ENCODE measurements at places on chromosomes 13 and 19.

- DNase-seq: no peak
Measured at GRCh38 chr19:55352549-55353145, 1.9 kb downstream of the COX6B2 start.

GRCh38 chr19:33211794-33212435 lies 13.7 kb downstream of the SLC7A10 start:
- DNase-seq: no peak

- no peak for DNase-seq
Measured at GRCh38 chr13:77298426-77298825, 28.5 kb downstream of the MYCBP2 start.

DNA sequence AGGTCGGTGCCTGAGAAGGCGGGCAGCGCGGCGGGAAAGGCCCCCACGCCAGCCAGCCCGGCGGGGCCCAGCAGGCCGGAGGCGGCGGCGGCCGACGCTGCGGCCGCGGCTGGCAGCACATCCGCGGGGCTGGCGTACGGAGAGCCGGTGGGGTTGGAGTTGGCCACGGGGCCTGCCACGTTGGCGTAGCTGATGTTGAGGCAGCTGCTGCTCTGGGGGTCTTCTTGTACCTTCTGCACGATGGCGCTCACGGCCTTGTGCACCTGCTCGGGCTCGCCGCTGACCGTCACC lies 25.9 kb upstream of the NANOS2 start:
- no peak for DNase-seq

DNA sequence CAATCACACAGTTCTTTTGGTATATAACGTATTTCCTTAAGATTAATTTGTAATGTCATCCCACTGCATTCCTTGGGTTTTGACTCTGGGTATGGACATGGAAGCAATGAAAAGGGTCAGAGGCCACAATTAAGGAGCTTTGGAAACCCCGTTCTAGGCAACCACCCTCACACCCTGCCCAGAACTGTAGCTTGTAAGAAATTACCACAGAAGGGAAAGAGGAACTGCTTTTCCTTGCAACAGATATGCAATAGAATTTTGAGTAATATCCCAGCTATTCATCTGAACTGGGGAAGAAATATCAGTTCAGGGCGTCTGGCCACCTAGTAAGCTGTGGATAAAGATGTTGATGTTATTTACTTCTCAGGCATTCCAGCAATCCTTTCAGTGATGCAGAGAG lies 985 bp upstream of the CLC start:
- no peak for DNase-seq

DNA sequence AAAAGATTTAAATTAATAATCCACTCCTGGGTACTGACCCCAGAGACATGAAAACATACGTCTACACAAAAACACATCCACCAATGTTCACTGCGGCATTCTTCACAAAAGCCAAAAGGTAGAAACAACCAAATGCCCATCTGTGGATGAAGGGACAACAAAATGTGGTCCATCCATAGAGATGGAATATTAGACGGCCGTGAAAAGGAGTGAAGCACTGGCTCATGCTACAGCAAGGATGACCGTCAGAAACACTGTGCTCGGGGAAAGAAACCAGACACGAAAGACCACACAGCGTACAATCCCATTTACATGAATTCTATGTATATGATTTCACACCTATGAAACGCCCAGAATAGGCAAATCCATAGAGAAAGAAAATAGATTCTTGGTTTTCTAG lies 6.1 kb downstream of the RDH13 start:
- DNase-seq: no peak

DNA sequence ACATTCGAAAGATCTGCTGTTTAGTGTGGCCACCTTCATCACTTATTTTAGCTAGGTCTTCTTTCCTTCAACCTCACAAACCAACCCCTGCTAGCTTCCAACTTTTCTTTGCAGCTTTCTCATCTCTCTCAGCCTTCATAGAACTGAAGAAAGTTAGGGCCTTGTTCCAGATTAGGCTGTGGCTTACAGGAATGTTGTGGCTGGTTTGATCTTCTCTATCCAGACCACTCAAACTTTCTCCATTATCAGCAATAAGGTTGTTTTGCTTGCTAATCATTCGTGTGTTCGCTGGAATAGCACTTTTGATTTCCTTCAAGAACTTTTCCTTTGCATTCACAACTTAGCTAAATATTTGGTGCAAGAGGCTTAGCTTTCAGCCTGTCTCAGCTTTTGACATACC lies 44.7 kb downstream of the CARS2 start:
- DNase-seq: no peak

GRCh38 chr19:32858559-32858958 lies 11.0 kb downstream of the SLC7A9 start:
- no peak for DNase-seq

DNA sequence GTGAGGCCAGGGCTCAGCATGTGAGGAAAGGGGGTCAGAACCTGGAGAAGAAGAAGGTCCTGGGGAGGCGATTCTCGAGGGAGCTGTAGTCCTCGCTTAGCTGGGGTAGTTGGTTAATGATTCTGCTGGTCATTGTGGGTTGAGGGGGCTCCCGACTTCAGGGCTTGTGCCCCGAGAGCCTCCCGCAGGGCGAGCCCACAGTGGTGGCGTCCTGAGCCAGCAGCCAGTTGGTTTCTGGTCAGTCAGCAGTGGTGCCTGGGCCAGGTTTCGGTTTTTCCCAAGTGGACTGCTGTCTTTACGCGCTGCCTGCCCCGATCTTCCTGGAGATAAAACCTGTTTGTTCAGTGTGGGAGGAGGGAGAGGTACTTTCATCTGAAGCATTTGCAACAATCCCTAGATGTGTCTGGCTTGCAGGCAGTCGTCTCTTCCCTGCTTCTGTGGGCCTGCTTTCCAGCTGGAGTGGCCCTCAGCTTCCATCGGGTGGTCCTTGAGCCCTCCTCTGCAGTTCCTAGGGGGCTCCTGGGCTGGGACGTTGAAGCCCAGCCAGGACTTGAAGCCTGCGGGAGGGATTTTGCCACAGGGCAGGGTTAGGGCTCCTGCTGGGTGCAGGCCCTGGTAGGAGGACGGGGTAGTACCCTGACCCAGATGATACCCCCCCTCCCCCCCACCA lies 3.2 kb downstream of the PTBP1 start:
- DNase-seq: no peak

DNA sequence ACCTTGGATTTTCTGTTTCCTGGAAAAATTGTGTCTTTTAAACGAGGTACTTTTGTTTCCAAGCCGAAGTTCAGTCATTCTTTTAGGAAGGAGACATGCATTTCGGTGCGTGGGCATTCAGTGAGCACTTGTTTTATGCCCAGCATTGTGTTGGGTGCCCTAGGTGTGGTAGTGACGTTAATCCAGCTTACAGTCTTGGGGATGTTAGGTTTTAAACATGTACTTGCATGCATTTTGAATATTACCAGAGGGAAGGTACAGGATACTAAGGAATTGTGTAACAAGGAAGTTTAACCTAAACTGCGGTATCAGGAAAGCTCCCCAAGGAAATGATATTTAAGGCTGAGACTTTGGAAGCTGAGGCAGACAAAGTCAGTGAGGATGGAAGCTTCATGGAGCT lies 66.3 kb downstream of the ARHGAP35 start:
- peak; percentile 72 for DNase-seq

DNA sequence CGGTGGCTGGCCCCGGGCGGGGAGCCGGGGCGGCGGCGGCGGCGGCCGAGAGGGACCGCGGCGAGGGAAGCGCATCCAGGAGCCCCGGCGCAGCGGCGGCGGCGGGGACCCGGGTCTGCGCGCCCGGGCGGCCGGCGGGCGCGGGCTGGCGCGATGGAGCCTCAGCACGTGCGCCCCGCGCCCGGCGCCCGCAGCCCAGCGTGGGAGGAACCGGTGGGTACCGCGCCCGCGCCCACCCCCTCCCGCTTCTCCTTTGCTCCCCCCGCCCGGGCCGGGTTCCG lies 7.8 kb upstream of the DGKH start:
- no peak for DNase-seq

- DNase-seq: no peak
Measured at GRCh38 chr19:2081873-2082810, 14.0 kb downstream of the MOB3A start.

DNA sequence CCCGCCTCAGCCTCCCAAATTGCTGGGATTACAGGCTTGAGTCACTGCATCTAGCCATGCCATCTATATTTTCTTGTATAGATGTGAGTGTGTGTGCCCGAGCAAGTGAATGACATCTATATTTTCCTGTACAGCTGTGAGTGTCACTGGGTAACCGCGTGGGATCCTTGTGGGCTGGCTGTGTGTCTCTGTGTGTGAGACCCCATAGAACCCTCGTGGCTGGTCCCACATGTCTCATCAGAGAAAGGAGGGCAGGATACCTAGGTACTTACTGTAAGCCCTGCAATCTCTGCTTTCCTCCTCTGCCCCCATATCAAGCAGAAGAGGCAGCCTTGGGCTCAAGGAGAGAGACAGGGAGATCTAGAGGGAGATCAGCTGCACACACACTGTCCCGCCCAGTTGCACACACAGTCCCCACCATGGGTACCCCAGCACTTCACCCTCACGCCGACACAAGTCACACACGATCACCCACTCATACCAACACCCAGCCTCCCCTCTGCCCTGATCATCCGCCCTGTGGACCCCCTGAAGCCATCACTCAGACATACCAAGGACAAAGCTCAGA lies 655 bp downstream of the DENND1C start:
- no peak for DNase-seq

- DNase-seq: no peak
Measured at GRCh38 chr19:47786566-47786965, 8.1 kb downstream of the SELENOW start.

DNA sequence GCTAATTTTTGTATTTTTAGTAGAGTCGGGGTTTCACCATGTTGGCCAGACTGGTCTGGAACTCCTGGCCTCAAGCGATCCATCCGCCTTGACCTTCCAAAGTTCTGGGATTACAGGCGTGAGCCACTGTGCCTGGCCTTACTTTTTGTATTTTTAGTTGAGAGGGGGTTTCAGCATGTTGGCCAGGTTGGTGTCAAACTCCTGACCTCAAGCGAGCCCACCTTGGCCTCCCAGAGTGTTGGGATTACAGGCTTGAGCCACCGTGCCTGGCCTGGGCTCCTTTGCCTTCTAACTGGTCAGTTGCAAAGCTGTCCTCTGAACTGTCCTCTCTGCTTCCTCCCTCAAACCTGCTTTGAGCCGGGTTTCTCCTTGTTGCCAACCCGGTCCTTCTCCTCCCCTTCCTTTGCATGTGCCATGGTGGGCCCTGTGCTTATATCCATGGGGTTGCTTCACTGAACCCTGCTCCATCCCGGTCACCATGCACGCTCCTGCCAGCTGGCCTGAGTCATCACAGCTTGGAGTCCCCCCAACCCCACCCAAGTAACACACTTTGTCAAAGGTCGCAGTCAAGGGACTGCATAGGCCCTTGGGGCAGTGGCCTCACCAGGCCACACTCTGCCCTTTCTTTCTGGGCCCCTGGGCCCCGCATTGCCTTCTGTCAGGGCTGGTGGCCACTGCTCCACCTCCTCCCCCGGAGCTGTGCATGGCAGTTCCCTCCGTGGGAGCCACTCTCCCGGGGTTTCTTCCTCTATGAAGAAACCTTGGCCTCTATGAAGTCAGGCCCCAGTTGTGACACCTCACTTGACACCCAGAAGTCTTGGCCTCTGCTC lies 21.2 kb downstream of the WTIP start:
- DNase-seq: no peak

- no peak for DNase-seq
Measured at GRCh38 chr19:40387155-40387554, 2.8 kb downstream of the HIPK4 start.

- DNase-seq: no peak
Measured at GRCh38 chr19:6868351-6868750, 19.0 kb upstream of the ADGRE1 start.

DNA sequence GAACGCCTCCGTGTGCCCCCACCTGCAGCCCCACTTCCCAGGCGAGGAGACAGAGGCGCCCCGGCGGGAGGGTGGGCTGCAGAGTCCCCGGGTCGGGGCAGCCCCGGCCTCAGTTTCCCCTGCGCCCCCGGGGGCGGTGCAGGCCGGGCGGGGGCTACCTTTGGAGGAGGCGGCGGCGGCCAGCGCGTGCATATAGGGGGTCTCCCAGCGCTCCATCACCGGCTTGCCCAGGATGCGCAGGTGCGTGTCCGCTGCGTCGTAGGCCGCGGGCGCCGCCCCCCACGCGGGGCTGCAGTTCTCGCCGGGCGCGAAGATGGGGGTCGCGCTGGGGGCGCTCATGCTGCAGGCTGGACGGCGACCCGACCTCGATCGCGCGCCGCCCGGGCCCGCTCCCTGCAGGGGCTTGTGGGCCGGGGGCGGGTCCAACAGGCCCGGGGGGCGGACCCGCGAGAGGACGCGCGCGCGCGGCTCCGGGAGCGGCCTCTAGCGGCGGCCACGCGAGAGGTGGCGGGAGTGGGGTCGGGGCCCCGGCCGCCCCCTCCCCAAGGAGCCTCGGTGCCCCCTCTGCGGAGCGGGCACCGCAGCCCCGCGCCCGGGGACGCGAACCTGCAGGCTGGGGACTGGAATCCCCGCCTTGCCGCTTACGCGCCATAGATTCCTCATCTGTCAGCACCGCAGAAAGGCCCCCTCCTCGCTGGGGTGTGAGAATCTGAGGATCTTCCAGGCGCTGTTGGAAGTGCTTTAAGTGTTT lies at the start of gene GAMT:
GAMT (minus strand) TSS at position 405 of the 751 bp plus-strand sequence; CDS start at position 339, 66 bp downstream.
- DNase-seq: no peak

DNA sequence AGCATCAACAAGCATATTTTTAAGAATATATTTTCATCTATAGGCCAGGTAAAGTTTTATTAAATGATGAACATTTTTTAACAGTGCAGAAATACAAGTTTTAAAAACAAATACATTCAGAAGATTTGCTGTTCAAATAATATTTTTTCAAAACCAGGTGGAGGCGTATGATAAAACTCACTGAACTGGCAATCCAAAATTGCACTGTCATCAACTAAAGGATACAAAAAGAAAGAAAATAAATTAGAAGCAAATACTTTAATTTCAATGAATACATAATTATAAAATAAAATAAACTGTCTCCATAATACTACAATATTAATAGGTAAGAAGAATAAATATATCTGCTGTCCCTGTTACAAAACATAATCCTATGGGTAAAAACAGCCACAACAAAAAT lies 21.2 kb downstream of the SPRYD7 start:
- no peak for DNase-seq

GRCh38 chr19:40192758-40193586 lies 1.7 kb downstream of the MAP3K10 start:
- DNase-seq: no peak

DNA sequence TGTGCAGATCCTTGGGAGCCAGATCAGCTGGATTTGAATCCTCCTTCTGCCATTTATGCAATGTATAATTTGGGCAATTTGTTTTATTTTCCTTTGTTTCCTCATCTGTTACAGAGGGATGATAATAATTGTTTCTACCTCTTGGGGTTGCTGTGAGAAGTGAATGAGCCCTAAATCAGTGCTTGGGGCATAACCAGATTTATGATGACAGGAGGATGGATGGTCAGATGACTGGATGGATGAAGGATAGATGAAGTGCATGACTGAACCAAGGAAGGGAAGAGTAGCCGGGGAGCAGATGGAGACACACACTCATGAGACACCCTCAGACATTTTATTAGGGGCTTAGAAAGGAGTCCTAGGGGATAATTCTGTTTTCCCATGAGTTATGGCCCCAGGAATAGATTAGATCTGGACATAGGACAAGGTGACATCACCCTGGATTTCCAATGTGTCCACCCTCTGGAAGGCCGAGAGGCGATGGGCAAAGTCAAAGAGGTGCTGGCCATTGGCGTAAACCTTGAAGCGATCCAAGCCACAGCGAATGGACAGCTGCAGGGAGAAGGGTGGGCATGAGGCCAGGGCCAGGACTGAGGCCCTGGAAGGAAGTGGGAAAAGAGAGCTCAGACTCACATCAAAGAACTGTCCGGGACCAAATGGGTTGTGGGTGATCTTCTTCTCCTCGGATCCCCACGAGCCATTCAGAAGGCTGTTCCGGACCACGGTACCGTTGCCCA lies 11.2 kb downstream of the LGALS4 start:
- no peak for DNase-seq

GRCh38 chr19:18736415-18737336 lies 53.2 kb downstream of the CRTC1 start:
- DNase-seq: no peak
